ENCODE measurements at places on chromosomes 11 and 22. TPM values are rescaled to one million over a fixed set of nuclear protein-coding genes. Genes with fewer than 3 reads are reported as not detected.

Gene OR5A1
- not detected for total RNA-seq

Gene CPT1B
- total RNA-seq, result 269 TPM

Gene RFPL2
- total RNA-seq, result not detected

Gene PTGDR2
- not detected for total RNA-seq

Gene CABP4
- total RNA-seq, result 1.3 TPM

Gene MS4A3
- not detected for total RNA-seq

Gene ALDH3B2
- total RNA-seq, result not detected

Gene CHADL
- total RNA-seq, result 14.4 TPM

Gene MUC6
- total RNA-seq, result not detected

Gene AGBL2
- not detected for total RNA-seq

Gene KRTAP5-8
- total RNA-seq, result not detected

Gene FOLR2
- total RNA-seq, result 57.0 TPM

Gene XNDC1N
- 3.8 TPM for total RNA-seq

Gene MICALL1
- total RNA-seq, result 18.3 TPM

Gene SPTY2D1
- 10.9 TPM for total RNA-seq

Gene GUCY1A2
- total RNA-seq, result 7.1 TPM

Gene OR5B2
- total RNA-seq, result not detected

Gene CTSW
- total RNA-seq, result 0.99 TPM

Gene NXPE2
- total RNA-seq, result 0.15 TPM

Gene KCTD14
- 0.94 TPM for total RNA-seq

Gene CATSPERZ
- total RNA-seq, result 0.32 TPM

Gene BDNF
- 0.09 TPM for total RNA-seq

Gene CTTN
- total RNA-seq, result 112 TPM

Gene TTC38
- total RNA-seq, result 23.1 TPM

Gene ADAMTS15
- 32.0 TPM for total RNA-seq

Gene PNPLA5
- not detected for total RNA-seq

Gene RASGRP2
- total RNA-seq, result 25.3 TPM

Gene CDKN1C
- 23.3 TPM for total RNA-seq

Gene TEX54
- not detected for total RNA-seq

Gene SLC22A9
- total RNA-seq, result not detected

Gene GTPBP1
- 33.5 TPM for total RNA-seq

Gene DMC1
- total RNA-seq, result 1.4 TPM

Gene RTN4RL2
- total RNA-seq, result 1.9 TPM

Gene SCGB1D1
- not detected for total RNA-seq

Gene IFITM10
- 0.76 TPM for total RNA-seq

Gene CASP5
- total RNA-seq, result not detected

Gene EFCAB6
- 1.7 TPM for total RNA-seq

Gene GLYATL1
- total RNA-seq, result not detected

Gene KREMEN1
- total RNA-seq, result 39.1 TPM

Gene AIFM3
- total RNA-seq, result 1.5 TPM

Gene OR8D4
- 0.37 TPM for total RNA-seq

Gene OR51B5
- total RNA-seq, result not detected

Measured in left cardiac atrium (tissue), 4 donors.